ENCODE measurements at places on chromosomes 3 and 15.

- DNase-seq: no peak
Measured at GRCh38 chr3:67657192-67657591, 2.8 kb upstream of the SUCLG2 start.

- no peak for DNase-seq
Measured at GRCh38 chr3:46006238-46007032, 10.8 kb upstream of the FYCO1 start.

GRCh38 chr15:66838671-66839239 lies 136.7 kb downstream of the SMAD6 start:
- no peak for DNase-seq

- no peak for DNase-seq
Measured at GRCh38 chr3:127168271-127168670, 24.7 kb upstream of the PRR23E start.

DNA sequence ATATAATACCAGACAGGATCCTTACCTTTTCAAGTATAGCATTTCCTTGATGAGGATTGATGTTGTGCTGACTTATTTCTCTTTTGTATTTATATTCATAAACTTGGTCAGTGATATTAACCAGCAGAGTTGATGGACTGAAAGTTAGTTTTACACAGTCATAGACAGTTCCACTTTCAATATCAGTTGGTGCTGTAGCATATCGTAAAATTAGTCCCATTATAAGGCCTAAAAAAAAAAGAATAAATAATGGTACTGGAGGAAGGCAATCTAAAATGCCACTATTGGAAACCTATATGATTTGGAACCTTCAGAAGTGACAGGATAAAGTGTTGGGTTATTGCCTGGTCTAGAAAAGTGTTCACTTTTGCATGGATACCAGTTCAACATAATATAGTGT lies 16.3 kb downstream of the SLC9A9 start:
- no peak for DNase-seq

DNA sequence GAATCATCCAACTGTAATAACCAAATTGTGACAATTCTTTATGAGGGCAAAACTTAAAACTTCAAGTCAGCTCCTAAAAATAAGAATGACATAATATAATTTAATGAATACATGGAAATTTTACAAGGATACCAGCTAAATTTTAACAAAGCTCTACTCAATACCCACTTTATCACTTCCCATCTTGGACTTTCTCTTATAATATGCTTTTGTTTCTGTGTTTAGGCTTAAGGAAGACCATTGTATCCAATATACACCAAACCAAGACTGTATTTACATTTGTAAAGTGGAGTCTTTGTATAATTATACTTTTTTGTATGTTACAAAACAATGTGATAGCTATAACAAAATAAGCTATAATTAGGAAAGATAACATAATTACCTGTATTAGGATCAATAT lies 16.8 kb downstream of the ATP13A3 start:
- DNase-seq: no peak

GRCh38 chr3:66438046-66438445 lies 62.8 kb downstream of the LRIG1 start:
- no peak for DNase-seq

DNA sequence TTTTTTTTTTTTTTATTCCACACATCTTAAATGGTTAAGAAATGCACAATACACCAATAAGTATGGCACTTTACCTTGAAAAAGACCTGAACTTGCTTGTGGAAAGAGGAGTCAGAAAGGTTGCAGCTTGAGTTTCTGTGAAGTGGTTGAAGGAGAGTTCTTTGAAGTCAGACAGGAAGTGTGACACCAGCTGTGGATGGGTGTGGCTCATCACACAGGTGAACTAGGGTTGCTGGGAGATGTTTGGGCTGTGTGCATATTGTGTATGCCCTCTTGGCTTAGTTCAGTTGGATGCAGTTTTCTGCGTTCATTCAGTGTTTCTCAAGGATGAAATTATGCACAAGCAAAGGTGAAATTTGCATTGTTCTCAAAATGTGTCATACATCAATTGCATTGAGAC lies 6.3 kb downstream of the AEN start:
- DNase-seq: no peak

DNA sequence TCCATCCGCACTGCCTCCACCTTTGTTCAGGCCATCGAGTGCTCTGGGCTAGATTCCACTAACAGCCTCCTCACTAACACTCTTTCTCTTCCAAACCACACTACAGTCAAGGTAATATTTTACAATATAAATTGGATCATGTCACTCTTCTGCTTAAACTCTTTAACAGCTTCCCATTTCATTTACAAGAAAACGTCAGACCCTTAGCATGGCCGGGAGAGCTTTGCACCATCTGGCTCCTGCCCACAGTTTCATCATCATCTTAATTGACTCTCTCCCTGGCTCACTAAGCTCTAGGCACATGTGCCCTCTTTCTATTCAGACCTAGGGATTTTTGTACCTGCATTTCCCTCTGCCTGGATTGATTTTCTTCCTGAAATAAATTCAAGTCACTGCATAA lies 354.7 kb downstream of the FGF12 start:
- DNase-seq: no peak

GRCh38 chr3:62954580-62954979 lies 79.4 kb upstream of the CADPS start:
- DNase-seq: no peak

DNA sequence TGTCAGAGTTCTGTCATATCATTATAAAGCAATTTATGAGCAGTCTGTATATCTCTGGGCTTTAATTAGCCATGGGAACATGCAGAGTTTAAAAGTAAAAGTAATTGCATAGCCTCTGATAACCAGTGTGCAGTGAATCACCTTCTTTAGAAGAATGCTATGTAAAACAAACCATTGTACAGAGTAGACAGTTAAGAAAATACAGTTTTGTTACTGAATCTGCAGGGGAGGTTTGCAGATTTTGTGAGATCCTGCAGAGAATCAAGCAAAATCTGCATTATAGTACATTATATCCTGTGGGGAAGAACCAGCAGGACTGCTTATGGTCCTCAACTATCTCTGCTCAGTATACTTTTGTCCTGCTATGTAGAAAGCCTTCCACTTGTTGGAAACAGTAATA lies 396.2 kb upstream of the NAALADL2 start:
- no peak for DNase-seq

DNA sequence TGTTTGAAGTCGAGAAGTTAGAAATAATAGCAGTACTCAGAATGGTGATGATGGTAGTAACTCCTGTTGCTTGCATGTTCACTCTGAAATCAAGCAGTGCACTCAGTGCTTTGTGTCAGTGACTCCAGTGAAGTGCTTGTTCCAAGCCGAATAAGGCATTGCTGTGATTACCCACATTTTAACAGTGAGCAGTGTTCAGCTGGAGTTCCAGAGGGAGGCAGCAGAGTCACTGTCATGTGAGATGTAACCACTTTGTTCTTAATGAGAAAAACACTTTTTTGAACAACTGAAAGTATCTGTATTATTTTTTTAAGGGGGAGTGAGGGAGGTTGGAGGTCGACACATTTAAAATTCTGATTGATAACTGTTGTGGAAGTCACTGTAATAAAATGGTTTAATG lies 3.7 kb downstream of the MDFIC2 start:
- no peak for DNase-seq

DNA sequence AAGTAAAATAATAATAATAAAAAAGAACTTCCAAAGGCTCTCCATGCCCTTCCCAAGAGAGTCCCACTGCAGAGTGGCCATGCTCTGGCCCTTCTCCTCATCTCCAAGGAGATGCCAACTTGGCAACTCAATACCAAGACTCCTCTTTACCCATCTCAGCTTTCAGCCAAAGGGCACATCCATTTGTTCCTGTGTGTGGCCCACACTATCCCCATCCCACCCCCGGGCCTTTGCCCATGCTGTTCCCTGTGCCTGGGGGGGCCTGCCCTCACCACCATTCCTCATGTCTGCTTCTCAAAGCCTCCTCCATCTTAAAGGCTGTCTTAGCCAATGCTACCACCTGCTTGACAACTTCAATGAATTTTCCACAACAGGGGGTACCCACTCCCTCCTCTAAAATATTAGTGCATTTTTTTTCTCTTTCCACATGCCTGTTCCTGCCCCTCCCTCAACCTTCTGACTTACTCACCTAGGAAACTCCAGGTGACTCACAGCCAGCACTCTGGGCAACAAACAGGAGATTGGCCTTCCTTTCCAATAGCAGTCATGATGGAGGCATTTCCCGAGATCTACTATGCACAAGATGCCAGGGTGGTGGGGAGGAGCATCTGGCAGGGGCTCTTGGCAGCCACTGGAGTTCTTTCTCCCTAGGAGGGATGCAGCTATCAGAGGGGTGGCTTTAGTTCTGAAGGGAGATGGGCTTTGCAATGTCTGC lies 109.4 kb upstream of the SMAD3 start:
- peak; percentile 74 for DNase-seq

- no peak for DNase-seq
Measured at GRCh38 chr3:15531346-15531745, 9.8 kb upstream of the COLQ start.

DNA sequence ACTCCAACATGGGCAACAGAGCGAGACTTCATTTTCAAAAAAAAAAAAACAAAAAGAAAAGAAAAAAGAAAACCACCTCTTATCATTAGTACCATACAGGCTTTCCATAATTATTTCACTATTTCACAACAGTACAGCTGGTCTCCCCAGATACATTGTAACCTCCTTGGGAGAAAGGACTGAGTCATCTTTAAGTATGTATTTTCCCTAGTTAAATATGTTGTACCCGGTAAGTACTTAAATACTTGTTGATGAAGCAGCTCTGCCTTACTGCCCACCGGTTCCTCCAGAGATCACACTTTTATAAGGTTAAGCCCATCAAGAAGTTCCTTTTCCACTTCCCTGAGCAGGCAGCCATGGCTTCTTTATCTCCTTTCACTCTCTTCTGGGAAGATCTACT lies 789.5 kb upstream of the CFAP20DC start:
- DNase-seq: no peak

DNA sequence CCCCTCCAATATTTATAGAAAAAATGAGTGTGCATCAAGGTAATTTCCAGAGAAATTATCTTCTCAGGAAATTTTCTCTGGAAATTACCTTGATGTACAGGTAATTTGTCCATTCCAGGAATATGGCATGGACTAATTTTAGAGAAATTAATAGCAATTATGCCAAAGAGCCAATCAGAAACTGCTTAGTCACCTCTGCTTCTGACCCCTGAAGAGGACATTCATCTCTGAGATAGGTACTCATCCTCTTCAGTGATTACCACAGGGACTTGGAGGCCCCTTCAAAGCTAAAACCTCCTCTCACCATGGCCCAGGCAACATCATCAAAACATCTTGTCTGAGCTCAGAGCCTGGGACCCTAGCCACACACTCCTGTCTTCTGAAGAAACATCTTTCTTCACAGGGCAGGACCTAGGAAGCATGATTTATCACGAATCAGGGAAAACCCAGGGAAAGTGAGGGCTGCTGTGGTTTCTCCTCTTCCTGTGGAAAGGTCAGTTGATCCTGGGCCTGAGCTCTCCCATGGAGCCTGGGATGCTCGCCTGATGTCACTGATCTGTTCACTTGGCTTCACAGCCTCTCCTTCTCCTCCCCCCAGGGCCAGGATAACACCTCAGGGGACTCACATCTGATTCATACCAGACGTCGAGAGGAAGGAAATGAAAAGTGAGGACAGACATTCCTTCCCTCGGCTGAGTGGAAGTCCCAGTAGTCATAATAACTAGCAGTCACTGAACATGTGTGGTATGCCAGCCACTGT lies 210.5 kb downstream of the DTWD1 start:
- DNase-seq: peak; percentile 46

DNA sequence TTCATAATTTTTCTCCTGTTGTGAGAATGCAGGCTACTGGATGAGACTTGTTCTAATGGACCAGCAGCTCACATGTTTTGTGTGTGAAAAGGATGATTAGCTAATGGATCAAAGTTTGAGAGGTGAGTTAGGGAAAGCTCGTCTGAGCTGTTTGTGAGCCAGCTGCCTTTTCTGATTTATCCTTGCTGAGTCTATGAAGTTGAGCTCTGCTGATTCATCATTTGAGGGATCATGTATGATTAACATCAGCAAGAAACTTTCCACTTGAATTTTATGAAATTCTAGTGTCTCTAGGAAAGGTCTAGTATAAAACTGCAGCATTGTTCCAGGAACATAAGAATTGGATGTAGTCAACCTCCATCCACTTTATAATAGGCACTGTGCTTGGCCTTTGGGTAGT lies 698.7 kb downstream of the NTRK3 start:
- no peak for DNase-seq

DNA sequence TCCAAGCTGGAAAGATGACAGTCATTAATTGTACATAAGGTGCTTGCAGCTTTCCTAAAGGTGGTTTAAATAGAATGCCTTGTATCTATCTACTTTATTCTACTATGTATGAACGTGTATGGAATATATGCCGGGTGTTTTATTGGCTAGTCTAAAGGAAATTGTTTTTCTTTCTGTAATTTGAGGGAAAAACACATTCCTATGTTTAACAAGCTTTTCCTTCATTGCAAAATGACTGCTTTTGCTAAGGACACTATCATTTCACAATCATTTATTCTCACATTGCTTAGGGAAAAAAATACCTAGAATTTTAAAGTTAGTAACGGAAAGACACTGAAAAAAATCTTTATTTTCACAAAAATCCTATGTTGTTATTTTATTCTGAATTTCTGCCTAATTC lies 141.7 kb downstream of the WDR76 start:
- no peak for DNase-seq

DNA sequence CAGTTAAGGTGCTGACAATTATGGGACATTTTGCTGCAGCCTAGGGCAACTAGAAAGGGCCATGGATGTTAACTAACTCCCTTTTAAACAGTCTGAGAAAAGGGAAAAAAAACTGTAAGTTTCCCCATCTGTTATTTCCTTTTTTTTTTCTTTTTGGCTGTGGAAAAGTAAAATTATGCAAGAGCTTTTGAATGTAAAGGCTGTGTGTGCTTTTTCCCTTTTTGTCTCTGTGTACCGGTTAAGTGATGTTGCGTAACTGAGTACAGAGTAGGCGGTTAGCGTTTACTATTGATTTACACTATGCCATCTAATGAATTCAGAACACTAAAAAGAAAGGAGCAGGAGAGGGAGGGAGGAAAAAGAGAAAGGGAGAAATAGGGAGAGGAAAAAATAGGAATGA lies 403.6 kb downstream of the TIGIT start:
- DNase-seq: no peak

DNA sequence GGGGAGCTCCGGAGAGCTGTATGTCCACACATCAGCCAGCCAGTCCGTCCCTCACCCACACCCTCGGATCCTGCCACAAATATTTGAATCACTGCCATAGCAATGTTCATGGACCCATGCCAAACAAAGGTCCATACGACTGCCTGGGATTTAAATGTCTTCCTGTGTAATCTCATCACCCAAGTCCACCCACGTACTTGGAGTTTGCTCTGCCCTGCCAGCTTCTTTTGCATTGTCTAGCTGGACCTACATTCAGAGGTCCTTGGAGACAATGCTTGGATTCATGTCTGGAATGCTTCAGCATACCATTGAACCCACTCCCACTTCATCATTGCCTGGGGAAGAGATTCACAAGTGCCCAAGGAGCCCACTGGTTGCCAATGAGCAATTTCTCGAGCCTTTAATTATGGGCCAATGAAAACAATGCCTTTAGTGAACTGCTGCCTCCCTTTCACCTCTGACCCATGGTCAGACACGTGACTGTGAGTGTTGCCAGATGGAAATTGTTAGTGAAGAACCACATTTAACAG lies 90.4 kb upstream of the PHLDB2 start:
- DNase-seq: peak; percentile 98
